Hematopoietic multipotent progenitor cell (in vitro differentiated cells): ENCODE measurements at places on chromosomes 5 and 9. TPM values are rescaled to one million over a fixed set of nuclear protein-coding genes. Genes with fewer than 3 reads are reported as not detected.

DNA sequence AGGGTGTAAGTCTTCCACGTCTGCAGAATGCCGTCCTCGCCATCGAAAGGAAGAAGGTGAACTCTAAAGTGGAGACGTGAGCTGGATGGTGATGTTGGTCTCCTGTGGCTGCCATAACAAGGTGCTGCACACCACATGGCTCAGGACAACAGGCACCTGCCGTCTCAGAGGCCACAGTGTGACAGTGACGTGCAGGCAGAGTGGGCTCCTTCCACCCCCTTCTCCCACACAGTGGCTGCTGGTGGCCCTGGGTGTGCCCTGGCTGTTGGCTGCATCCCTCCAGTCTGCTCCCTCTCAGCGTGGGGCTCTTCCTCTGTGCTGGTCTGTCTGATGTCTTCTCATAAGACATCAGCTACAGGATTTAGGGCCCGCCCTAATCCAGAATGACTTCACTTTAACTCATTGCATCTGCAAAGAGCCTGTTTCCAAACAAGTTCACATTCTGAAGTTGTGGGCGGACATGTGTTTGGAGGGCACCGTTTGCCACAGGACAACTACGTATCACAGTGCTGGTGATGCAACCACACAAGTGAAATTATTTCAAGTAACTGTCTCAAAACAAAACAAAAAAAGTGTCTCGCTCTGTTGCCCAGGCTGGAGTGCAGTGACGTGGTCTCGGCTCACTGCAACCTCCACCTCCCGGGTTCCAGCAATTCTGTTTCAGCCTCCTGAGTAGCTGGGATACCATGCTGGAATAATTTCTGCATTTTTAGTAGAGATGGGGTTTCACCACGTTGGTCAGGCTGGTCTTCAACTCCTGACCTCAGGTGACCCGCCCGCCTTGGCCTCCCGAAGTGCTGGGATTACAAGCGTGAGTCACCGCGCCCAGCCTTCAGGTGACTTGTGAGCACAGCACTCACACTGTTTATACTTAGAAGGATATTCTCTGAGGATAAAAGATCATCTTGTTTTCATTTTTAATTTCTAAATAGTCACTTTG lies 31.2 kb upstream of the CLPTM1L start:
- DNase-seq, result no peak

DNA sequence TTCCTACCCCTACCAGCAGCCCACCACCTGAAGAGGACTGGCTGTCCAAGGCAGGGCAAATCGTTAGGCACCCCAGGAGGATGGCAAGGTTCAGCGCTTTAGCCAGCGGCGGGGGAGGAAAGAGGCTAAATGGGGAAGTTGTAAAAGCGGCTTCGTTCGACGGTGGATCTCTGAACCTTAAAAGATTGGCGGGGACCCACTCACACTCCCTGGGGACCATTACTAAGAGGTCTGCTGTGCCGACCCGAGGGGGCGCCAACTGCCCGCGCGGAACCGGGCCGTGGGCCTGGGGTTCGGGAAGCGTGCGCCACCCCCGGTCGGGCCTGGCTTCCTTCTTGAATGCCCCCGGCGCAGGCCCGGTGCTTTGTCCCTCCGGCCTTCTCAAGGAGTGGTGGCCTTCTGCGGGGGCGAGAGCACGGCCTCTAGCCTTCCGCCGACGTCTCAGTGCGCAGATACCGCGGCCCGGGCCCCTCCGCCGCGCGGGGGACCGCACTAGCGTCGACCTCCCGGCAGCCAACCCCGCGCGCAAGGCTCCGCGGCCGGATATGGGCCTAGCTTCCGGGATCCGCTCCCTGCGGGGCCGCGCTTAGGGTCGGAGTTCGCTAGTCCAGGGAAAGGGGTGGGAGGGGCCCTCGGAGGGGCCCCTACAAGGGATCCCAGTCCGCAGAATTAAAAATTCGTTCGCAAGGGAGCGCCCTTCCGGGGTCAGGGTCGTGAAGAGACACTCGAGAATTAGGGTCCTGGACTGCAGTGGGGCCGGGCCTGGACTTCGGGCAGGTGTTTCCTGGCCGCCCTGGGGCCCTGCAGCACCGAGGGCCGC lies 10.5 kb downstream of the NR2F1-AS1 start:
- DNase-seq, result no peak

GRCh38 chr5:41874512-41875060 lies 4.4 kb upstream of the OXCT1 start:
- DNase-seq, result no peak

DNA sequence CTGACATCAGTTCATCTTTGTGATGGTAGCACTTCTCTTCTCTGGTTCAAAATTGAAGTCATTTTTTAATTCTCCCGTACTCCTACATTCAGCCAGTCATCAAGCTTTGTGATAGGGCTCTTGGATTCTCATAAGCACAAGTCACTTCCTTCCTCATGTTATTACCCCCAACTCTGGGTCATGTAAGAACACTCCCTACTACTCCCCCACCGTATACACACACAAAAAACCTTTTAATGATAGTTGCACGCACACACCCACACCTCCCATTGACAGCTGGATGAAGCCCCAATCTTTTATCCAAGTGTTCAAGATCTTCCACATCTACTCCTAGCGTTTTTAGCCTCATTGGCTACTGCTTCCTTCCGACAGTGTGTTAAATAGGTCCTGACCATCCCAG lies 16.8 kb downstream of the KDM3B start:
- DNase-seq, result no peak

- peak; percentile 27 for DNase-seq
These were observed 117.0 kb upstream of the GNA14 start for GRCh38 chr9:77764894-77765780.

- DNase-seq, result no peak
These were observed 271.8 kb upstream of the DMAC1 start for GRCh38 chr9:8071445-8071798.

DNA sequence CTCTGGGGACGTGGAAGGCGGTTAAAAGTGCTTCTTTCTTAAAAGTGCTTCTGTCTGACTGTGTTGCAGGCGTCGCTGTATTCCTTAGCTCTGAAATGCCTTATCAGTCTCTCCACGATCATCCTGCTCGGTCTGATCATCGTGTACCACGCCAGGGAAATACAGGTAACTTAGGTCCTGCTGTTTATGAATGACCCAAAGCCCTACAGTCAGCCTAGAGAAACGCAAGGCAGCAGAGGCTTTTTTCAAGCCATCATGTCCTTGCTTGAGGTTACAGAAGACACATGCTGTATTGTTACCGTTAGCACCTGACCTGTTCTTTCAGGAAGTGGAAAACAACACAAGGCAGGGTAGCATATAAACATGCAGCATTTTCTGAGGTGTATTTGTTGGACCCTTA lies 2.0 kb downstream of the KCNN2 start:
- DNase-seq, result no peak

GRCh38 chr5:7902201-7902600 lies 33.3 kb downstream of the MTRR start:
- DNase-seq, result no peak

- no peak for DNase-seq
These were observed 216.4 kb downstream of the EPB41L4A start for GRCh38 chr5:112202694-112203093.

- DNase-seq, result no peak
These were observed 196.9 kb downstream of the CACNA1B start for GRCh38 chr9:138074516-138074915.

GRCh38 chr9:136762221-136762691 lies 2.1 kb downstream of the LCN15 start:
- no peak for DNase-seq

GRCh38 chr5:32001707-32002106 lies 172.4 kb downstream of the GOLPH3 start:
- DNase-seq, result no peak

DNA sequence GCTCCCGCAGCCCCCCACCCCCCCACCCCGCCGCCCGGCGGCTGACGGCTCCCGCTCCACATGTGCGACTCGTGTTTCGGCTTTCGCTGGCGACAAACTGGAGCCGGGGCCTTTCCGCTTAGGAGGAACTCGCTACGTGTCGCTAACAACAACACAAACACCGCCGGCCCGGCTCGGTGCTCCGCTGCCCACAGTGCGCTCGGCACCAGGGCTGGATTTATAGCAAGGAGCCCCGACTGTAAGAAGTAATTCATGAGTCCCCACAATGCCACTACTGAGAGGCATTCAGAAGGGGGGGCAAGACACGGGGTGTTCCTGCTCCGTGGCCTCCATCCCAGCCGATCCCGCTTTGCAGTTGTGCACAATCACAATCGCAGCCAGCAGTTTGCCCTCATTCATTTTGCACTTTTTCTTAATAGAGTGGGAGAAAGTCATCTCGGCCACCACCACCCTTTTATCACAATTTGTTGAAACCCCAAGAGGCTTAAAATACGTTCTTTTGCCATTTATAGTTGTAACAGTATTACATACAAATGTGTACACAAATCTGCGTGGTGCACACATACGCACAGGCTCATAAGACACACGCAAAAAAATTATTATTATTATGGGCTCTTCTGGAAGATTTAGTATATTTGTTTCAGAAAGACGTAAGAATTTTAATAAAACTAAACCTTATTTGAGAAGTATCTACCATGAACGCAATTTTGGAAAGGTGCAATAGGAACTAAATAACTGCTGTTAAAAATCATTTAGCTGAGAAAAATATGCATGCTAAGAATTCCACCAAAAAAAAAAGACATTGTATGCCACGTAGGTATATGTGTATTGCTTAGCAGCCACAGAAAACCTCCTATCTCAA lies 48.1 kb downstream of the EBF1 start:
- DNase-seq, result peak; percentile 62

DNA sequence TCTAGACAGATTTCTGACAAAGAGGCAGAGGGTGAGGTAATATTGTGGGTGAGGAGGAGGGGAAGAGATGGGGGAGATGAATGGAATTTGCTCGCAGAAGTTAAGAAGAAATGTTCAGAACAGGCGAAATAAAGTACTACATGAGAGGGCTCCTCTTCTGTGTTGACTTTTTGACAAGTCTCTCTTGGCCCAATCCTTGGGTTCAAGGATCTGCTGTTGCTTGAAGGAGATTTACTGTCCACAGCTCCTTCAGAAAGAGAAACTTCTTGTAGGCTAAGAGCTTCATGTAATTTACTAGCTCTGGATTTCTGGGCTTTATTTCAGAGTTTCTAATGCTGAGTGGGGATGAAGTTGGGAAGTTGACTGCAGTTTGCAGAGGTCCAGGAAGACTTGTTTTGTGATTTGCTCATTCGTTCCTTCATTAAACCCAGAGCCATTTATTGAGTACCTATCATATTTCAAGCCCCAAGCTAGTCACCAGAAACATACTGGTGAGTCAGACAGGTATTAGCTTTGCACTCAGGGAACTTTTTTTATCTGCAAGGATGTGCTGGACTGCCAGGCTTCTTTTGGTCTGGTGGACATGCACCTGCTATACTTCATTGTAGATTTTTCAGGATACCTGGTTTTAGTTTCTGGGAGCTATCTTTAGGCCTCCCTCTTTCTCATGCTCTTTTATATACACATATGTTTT lies 402.9 kb upstream of the CLINT1 start:
- no peak for DNase-seq

GRCh38 chr5:29077451-29077850 lies 2039.1 kb upstream of the CDH9 start:
- DNase-seq, result no peak

DNA sequence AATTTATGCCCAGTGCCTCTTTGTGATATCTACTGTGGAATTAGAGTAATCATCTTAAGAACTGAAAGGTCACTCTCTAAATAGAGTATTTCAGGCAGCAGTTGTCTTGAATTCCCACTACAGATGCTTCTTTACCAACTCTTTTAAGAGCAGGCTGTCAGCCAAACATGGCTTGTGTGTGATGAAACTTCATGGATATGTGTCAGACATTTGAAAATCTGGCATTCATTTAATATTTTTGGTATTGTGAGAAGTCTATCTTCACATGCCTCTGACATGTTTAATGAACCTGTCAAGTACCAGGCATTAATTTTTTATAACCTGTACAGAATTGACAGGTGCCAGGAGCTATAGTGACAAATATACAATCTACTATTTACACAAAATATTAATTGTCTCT lies 318.6 kb downstream of the CDH9 start:
- DNase-seq, result no peak

DNA sequence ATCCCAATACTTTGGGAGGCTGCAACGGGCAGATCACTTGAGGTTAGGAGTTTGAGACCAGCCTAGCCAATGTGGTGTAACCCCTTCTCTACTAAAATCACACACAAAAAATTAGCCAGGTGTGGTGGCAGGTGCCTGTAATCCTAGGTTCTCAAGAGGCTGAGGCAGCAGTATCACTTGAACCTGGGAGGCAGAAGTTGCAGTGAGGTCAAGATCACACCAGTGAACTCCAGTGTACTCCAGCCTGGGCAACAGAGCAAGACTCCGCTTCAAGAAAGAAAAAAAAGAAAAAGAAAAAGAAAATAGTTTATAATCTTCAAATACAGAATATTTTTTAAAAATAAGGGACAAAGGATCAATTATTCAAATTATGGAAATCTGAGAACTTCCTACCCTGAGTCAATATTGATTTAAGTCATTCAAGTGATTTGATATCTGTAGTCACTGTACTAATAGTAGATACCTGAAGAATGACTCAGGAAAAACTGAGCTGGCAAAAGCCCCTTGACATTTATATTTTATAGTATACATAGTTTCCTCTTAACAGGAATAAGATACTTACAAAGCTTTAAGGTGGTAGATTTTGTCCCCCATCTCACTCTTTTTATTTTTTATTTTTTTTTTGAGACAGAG lies 61.8 kb downstream of the PTBP3 start:
- DNase-seq, result no peak

GRCh38 chr9:94593459-94594345 lies at the start of gene FBP2:
Gene FBP2, minus strand, starts transcription at chr9:94593824. Its CDS starts 98 bp downstream, at chr9:94593726.
- no peak for DNase-seq

DNA sequence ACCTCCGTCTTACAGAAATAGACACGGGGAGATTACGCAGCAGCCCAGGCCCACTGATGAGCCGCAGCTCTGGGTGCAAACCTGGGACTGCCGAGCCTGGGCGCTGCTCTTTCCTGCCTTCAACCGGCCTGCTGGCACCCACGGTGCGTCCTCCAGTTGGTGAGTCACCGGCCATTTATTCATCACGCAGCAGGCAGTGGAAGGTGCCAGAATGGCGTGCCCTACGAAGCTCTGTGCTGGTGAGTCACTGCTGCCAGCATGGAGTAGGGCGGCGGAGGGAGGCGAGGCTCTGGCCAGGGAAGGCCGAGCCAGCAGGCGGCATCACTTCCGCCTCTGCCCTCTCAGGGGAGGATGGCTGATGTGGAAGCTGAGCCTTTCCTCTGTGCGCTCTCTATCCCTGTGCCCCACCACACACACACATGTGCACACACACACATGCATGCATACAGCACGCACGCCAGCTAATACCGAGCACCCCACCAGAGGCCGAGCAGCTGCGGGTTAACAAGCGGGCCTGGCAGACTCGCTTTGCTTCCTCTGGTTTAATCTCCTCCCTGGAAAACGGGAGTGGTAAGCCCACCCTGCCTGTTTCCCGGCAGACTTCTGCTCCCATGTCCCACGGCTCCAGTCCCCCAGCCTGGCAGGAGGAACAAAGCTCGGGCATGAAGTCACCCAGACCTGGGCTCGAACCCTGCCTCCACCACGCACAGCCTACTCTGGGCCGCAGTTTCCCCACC lies 39.2 kb downstream of the OLFM1 start:
- DNase-seq, result no peak

GRCh38 chr5:128632264-128632663 lies 94.2 kb upstream of the FBN2 start:
- DNase-seq, result no peak

FGD3 gene
- total RNA-seq, result 59.8 TPM

PRELID1 gene
- 105 TPM for total RNA-seq

FOXD4 gene
- 0.27 TPM for total RNA-seq

ARSB gene
- total RNA-seq, result 9.7 TPM

TRAPPC13 gene
- total RNA-seq, result 5.1 TPM

SHOC1 gene
- total RNA-seq, result not detected

DPM2 gene
- 17.2 TPM for total RNA-seq

FBXW2 gene
- 35.0 TPM for total RNA-seq

TPPP gene
- total RNA-seq, result 12.9 TPM
